RKO (cell line): ENCODE measurements at places on chromosomes 16 and 17.

- no peak for DNase-seq
These were observed 19.8 kb upstream of the MARCHF10 start for GRCh38 chr17:62827746-62828485.

DNA sequence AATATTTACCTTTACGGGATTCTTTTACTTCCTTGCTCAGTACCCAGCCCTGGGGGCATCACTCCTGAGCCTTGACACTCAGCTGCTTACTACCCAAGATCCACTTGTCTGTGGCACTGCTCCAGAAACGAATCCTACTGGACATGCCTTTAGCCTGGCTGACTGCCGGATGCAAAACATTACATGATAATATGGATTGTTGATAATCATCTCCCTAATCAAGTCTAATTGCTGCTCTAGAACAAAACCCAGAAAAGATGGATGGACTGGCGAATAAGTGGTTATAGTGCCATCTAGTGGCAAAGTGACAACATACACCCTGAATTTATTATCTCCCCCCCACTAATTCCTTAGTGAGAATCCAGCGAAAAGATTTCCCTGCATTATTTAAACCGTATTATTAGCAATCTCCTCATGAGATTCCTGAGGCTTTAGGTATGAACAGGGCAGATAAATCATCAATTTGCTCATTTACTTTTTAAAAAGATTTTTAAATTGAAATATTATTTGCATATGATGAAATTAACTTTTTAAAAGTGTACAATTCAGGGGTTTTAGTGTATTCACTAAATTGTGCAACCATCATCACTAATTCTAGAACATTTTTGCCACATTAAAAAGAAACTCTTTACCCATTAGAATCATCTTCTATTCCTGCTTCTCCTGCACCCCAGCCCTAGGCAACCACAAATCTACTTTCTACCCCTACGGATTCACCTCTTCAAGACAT lies 61.6 kb downstream of the RGS9 start:
- DNase-seq: peak; percentile 78

DNA sequence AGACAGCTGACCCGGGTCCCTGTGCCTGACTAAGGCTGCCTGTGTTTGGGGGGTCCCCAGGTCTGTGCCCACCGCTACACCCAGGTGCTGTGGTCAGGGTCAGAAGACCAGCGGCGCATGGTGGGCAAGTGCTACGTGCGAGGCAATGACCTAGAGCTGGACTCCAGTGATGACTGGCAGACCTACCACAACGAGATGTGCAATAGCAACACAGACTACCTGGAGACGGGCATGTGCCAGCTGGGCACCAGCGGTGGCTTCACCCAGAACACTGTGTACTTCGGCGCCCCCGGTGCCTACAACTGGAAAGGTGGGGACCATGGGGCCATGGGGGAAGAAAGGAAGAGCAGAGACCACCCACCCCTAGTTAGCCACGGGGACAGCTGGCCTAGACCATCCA lies 12.1 kb downstream of the ITGA3 start:
- no peak for DNase-seq

- no peak for DNase-seq
These were observed at the start of gene SHISA9 for GRCh38 chr16:12901597-12902461. Gene SHISA9, plus strand, starts transcription at chr16:12901598.

GRCh38 chr16:869823-870641 lies 69.5 kb upstream of the GNG13 start:
- DNase-seq: no peak

DNA sequence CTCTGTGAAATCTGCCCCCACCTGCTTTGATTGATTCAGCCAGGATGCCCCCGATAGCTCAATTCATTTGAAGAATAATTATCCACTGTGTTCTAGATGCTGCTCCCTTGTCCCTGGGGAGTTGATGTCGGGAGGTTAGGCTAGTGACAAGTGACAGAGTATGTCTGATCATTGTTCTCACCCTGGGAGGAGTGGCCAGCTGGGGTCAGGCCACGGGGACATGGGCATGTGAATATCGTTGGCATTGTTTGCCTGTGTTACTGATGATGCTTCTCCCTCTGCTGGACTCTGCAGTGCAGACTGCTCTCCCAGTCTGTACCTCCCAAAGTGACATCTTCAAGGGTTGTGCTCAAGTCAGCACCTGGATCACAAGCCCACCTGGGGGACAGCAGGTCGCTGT lies 89.9 kb upstream of the C16orf82 start:
- DNase-seq: no peak

GRCh38 chr17:43698678-43699437 lies 37.1 kb upstream of the MEOX1 start:
- DNase-seq: no peak

DNA sequence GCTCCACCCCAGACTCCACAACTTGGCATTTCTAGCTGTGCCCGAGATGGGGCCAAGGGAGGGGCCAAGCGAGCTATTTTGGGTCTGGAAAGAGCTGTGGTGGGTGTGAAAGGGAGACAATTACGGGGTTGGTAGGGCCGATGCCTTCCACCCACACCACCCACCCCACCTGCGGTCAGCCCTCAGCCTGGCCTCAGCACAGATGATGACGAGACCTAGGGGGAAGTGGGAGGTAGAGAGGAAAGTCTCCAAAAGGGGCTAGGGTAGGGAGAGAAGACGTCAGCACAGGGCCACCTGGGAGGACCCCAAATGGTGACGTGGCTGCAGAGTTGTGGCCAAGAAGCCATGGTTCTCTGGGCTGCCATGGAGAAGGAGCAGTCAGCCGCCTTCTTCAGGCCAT lies 83.1 kb downstream of the SDK2 start:
- no peak for DNase-seq

GRCh38 chr16:67594256-67594915 lies 32.1 kb downstream of the CTCF start:
- DNase-seq: no peak

- no peak for DNase-seq
These were observed 16.7 kb downstream of the CCR7 start for GRCh38 chr17:40548491-40548981.

DNA sequence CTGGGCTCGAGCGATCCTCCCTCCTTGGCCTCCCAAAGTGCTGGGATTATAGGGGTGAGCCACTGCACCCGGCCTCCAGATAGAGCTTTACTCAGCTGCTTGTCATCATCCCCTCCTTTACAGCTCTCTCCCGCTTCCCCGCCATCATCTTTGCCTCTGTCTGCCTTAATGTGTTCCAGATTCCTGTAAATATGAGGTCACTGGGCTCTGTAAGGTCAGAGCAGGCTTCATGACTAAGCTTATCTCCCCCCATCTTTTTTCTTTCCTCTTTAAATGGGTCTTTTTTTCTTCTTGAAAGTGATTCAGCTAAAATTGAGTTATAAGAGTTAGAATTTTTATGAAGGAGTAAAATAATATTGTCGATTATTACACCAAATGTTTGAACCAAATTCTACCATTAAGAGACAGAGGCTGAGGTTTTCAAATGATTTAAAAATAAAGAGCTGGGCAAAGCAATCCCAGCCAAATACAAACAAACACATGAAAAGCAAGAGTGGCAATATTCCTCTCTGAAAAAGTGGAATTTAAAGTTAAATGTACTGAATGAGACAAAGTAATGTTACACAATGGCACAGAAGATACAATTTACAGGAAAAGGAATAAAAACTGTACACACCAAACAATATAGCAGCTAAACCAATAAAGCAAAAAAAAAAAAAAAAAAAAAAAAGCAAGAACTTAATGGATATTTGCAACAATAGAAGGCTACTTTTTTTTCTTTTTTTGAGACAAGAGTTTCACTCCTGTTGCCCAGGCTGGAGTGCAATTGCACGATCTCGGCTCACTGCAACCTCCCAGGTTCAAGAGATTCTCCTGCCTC lies 62.1 kb downstream of the CRISPLD2 start:
- DNase-seq: peak; percentile 81

DNA sequence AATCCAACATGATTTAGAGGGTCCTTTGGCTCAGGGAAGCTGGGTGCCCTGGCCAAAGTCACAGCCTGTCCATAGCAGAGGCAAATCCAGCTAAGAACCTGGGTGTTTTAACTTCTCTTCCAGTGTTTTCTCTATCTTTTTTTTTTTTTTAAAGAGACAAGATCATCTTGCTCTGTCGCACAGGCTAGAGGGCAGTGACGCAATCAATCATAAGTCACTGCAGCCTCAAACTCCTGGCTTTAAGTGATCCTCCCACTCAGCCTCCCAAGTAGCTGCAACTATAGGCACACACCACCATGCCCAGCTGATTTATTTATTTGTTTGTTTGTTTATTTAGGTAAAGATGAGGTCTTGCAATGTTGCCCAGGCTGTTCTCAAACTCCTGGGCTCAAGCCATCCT lies 14.8 kb upstream of the GRIN2A start:
- DNase-seq: no peak

- no peak for DNase-seq
These were observed 109.4 kb downstream of the MRTFB start for GRCh38 chr16:14180481-14180944.

GRCh38 chr17:7141824-7142223 lies 27.2 kb upstream of the ASGR2 start:
- DNase-seq: no peak

DNA sequence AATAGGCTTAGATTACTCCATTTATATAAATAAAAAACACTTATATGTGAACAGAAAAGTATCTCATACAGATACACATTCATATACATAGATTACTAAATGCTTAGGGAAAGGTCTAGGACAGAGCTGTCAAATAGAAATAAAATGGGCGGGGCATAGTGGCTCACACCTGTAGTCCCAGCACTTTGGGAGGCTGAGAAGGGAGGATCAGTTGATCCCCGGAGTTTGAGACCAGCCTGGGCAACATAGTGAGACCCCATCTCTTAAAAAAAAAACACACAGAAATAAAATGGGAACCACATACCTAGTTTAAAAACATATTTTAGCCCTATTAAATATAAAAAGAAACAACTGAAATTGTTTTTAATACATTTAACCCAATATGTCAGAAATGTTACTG lies 58.9 kb downstream of the CFDP1 start:
- DNase-seq: no peak

DNA sequence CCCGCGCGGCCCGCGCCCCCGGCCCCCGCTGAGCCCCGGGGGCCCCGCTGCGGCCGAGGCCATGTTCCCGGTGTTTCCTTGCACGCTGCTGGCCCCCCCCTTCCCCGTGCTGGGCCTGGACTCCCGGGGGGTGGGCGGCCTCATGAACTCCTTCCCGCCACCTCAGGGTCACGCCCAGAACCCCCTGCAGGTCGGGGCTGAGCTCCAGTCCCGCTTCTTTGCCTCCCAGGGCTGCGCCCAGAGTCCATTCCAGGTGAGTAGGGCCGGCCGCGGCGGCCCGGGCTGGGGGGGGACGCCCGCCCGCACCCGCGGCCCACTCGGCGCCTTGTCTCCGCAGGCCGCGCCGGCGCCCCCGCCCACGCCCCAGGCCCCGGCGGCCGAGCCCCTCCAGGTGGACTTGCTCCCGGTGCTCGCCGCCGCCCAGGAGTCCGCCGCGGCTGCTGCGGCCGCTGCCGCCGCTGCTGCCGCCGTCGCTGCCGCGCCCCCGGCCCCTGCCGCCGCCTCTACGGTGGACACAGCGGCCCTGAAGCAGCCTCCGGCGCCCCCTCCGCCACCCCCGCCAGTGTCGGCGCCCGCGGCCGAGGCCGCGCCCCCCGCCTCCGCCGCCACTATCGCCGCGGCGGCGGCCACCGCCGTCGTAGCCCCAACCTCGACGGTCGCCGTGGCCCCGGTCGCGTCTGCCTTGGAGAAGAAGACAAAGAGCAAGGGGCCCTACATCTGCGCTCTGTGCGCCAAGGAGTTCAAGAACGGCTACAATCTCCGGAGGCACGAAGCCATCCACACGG lies 504 bp downstream of the MAZ start:
- peak; percentile 76 for DNase-seq

DNA sequence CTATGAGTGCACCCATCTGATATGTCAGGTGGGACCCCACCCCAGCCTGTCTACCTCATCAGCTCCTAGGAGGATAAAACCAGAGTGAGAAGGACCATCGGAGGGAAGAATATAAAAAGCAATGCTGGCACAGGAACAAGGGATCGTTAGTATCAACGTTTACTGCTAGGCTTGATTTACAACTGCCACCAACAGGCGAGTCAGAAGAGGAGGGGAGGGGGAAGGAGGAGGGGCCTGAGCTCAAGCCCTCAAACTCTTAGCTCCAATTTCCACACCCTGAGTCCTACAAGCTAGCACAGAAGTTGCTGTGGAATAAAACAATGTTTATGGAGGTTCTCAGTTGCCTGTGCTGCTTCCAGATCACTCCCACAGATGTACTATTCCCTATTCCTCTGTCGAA lies 234.5 kb downstream of the C16orf78 start:
- DNase-seq: no peak

DNA sequence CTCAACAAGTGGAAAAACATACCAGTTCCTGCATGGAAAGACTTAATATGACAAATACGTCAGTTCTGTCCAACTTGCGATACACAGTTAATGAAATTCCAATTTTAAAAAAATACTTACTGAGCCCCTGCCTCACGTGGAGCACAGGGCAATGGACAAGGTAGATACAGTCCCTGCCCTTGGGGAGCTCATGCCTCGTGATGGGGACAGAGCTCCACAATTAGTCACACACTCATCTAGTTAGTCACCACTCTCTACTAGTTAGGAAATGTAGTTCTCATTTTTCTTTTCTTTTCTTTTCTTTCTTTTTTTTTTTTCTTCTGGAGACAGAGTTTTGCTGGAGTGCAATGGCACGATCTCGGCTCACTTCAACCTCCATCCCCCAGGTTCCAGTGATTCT lies 74.7 kb upstream of the CDH5 start:
- DNase-seq: no peak

GRCh38 chr17:67672592-67673335 lies 45.0 kb upstream of the NOL11 start:
- DNase-seq: no peak

DNA sequence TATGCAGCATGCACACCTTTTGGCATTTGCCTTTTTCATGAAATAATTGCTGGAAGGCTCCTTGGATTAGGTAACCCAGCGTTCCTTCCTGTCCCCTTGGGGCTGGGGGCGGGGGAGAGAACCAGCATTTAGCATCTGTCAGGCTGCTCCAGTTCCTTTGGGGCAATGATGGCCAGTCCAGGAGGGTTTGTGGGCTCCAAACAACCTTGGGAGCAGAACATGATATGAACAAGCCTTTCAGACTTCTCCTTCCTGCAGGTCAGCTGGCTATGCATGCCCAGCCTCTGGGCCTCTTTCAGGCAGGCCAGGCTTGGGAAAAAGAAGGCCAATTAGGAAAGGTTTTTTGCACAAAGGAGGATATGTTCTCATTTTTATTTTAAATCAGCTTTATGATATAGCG lies 1.1 kb upstream of the SMTNL2 start:
- DNase-seq: no peak

GRCh38 chr17:75689441-75689873 lies 22.3 kb downstream of the SAP30BP start:
- DNase-seq: no peak

DNA sequence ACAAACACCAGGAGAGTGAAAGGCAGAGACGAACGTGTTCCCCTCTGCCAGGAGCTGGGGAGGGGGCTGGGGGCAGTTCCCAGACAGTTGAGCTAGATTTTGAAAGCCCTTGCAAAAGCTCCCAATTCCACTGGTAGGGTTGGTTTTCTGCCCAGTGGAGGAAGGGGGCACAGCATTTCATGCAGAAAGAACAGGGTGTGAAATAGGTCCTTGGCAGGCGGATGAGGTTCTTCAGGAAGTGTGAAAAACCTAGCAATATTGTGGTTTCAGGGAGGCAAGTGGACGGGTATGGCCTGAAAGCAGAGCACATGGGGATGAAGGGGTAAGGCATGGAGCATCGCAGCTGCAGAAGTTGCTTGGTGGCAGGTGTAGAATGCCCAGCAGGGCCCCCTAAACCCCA lies 248.3 kb downstream of the KATNIP start:
- no peak for DNase-seq
